ENCODE measurements at places on chromosomes 1 and 21.

DNA sequence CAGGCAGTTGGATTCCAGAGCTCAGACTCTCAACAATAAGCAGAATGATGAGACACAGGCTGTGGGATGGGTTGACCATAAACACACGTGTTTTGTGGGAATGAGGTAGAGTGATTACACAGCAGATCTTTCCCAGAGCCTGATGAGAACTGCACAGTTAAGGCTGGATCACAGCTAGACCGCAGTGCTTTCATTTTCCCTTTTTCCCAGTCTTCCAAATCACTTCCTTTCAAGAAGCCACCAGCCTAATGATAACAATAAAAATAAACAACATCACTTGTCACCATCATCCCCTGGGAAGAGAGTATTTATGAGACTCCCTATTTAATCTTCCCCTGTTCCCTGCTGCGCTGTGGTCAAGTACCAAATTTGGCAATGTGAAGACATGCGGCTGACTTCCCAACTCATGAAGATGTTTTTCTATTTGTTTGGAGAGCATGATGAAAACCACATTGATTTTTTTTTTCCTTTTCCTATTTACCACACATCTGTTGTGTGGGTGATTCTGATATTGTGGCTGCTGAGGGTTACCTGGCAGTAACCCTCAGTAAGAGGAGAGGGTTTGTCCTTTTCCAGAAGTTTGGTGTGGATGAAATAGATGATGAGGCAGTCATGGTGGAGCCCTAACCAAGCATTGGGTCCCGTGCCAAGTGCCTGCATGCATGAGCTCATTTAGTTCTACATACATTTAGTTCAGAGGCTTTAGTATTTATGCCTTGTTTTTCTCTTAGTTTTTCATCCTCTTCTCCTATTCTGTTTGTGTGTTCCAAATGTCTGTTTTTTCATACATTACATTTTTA, 248.9 kb upstream of the HOOK1 start:
- no peak for DNase-seq

DNA sequence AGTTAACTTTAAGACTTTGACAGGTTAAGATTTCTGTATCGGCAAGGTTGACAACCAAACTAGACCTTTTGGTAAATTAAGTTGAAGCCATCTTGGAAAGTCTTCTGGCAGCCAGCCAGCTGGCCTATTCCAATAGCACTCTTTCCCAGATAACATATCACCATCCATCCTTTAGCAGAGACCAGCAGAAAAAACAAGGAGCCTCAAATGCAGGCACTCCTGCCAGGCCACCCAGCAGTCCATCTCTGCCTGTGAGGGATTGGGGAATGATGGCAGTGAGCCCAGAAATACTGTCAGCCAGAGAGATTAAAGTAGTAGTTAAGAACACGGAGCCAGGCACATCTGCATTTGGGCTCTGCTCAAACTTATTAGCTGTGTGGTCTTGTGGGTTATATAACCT, 19.4 kb downstream of the ZBTB40 start:
- no peak for DNase-seq

DNA sequence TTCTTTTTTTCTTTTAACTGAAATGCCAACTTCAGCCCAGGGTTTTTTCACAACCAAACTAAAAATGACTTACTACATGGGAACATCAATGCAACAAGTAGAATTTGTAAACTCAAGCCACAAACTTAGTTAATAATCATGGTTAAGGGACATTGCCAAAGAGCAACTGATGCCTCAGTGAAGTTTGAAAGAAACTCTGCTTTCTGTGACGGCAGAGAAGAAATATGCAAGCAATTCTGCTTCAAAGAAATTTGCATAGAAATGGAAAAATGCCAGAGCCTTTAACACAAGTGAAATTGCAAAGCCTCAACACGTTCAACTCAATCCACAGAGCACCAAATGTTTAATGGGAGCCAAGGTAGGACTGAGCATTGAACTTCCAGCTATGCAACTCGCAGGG, 5.0 kb upstream of the CHD5 start:
- no peak for DNase-seq

GRCh38 chr1:229819091-229819490, 193.0 kb downstream of the URB2 start:
- no peak for DNase-seq

DNA sequence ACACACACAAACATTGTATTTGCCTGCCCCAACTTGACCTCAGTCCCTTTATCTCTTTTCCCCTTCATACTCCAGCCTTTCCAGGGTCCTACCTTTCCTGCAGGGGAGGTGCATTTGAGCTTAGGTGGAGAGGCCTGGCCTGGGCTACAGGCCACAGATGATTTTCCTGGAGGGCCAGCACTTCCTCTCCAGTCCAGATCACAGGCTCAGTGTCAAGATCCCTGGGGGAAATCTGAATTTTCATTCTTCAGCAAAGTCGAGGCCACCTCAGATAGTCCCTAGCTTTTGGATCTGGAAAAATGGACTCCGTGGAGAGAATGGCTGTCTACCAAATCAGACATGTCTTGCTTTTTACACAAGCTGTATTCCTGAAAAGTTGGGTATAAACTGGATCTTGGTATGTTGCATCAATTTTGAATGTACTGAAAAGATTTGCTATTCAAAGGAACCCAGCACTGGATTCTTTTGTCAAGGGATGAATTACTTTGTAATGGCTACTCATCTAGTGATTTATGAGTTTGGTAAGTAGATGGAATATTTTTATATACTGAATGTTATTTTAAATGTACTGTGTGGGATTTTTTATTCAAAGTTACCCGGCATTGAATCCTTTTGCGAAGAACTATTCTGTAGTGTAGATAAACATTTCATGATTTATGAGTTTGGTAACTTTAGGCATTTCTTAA, 78.7 kb downstream of the DDR2 start:
- DNase-seq: no peak

GRCh38 chr1:235069577-235070563, 58.8 kb downstream of the TOMM20 start:
- no peak for DNase-seq

DNA sequence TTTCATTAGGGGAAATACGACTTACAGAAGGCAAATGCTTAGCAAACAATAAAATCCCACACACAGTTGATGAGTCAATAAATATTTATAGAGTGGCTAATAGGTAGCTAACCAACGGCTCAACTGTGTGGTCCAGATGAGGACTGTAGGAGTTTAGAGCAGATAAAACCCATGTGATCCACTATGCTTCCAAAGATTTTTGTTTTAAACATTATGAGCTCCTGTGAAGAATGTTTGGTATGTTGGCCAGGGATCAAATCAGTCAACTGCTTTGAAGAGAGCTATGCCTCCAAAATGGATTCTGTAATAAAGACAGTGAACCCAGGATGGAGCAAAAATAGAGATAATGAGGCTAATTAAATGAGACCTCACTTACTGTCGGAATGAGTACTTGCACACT, 72.3 kb upstream of the COL11A1 start:
- DNase-seq: no peak

DNA sequence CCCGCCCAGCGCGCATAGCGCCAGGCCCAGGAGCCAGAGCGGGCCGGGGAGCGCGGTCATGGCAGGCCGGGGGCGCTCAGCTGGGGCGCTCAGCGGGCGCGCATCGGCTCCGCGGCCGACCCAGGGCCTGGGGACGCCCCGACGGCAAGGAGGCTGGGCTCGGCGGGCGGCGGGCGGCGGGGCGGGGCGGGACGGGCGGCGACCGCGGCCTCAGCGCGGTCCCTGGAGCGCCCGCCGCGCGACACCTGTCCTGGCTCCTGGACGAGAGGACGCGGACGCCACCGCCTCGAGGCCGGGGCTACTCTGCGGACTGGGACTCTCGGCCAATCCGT, 273 bp downstream of the BMP8B start:
- DNase-seq: no peak

DNA sequence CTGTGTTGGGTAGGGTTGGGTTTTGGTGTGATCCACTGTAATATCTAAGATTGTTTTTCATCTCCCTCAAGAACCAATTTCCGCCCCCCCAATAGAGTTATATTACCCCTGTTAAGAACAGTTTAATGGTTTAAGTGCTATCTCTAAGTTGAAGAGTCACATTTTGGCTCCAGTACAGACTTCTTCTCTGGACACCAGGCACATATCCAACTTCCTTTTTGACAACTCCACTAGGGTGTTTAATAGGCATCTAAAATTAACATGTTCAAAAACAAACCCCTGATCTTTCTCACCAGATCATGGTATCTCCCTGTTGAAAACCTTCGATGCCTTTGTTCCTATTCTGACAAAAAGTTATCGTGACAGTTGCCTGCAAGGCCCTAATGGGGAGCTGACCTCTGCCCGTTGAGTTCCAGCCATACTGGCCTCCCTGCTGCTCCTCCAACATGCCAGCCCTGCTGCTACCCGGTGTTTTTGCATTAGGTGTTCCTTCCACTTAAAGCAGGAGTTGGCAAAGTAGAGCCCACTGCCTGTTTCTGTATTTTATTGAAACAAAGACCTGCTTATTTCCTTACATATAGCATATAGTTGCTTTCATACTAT, 18.6 kb downstream of the USP24 start:
- no peak for DNase-seq

DNA sequence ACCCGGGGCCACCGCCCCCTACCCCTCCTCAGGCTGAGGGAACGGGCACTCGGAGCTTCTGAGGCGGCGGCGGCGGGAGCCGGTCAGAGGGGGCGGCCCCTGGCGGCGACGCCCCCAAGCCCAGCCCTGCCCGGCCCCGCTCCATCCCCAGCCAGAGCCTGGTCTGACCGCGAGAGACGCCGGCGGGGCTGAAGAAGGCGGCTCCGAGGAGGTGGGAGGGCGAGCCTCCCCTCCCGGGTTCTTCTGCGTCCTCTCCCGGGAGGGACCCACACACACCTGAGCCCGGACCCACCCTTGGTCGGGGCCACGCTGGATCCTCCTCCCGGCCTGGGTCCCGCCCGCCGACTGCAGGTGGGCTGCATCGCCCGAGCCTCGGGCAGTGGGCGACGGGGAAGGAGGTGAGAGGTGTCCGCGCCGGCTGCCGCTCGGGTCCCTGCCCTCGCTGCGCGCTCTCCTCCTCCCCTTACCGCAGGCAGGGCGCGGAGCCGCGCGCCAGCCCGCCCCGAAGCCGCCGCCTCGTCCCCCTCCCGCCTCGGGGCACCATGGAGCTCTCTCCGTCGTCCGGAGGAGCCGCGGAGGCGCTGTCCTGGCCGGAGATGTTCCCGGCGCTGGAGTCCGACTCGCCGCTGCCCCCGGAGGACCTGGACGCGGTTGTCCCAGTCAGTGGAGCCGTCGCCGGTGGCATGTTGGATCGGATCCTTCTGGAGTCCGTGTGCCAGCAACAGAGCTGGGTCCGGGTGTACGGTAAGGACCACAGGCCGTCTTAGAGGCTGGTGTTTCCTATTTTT, at the start of gene RASAL2:
RASAL2 (plus strand) TSS at position 154 of the 788 bp plus-strand sequence; CDS start at position 543, 389 bp downstream.
- DNase-seq: no peak

DNA sequence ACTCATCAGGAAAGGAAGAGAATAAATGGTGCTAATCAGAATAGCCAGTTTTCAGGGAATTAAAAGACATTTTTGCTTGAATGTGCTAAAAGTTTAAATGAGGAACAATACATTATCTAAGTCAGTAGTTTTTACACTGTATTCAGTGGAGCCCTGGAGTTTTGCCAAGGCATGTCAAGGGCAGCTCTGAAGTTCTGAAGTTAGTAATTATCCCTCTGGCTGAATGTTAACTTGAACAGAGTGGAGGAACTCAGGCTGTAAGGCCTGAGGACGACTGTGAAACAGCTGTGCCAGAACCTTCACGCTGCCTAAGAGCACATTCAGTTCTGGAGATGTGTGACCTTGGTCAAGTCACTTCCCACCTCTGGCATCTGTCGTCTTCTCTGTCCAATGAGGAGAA, 68.1 kb downstream of the EDEM3 start:
- no peak for DNase-seq

DNA sequence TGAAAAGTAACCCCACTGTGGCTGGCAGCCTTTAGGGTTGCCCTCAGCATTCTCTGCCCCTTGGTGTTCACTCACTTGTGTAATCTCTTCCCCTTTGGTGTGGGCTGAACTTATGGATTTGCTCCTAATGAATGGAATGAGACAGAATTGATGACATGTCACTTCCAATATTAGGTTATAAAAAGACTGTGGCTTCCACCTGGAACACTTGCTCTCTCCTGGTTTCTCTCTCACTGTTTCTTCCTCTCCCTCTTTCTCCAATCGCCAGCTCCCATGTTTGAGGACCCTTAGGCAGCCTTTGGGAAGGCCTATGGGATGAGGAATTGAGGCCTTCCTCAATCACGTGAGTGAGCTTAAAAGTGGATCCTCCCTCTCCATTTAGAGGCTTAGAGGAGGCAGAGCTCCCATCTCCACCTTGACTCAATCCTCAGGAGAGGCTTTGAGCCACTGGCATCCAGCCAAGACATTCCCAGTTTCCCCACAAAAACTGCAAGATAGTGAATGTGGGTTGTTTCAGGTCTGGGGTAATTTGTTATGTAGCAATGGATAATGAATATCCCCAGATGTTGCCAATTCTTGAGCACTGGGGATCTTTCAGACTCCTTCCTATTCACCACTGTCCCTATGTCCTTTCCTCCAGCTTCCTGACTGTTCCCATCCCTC, 95.5 kb upstream of the CD34 start:
- no peak for DNase-seq

DNA sequence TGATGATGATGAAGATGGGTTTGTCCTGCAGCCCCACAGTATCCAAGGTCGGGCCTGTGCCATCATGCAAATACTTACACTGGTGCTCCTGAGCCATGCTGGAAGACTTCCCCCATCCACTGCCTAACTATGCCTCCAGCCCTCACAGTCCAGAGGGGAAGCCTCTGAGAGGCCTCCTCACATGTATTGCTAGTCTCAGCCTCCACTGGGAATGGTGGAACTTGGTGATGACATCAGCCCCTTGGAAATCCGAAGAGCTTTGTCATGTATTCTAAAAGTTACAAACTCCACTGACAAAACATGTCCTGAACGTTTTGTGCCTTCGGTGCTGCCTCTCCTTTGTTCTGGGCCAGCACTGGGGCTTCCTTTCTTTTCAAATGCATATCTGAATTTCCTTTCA, 61.1 kb upstream of the DMRTB1 start:
- DNase-seq: no peak

Data from stimulated activated CD4-positive, alpha-beta T cell treated with anti-CD3 and anti-CD28 coated beads, TNF-alpha, amount 100 ng/mL, for 1 hour (primary cell).